Immature natural killer cell (primary cell): ENCODE measurements at places on chromosomes 5 and 9.

- DNase-seq, result no peak
Measured at GRCh38 chr5:78798673-78799029, 150.1 kb upstream of the LHFPL2 start.

DNA sequence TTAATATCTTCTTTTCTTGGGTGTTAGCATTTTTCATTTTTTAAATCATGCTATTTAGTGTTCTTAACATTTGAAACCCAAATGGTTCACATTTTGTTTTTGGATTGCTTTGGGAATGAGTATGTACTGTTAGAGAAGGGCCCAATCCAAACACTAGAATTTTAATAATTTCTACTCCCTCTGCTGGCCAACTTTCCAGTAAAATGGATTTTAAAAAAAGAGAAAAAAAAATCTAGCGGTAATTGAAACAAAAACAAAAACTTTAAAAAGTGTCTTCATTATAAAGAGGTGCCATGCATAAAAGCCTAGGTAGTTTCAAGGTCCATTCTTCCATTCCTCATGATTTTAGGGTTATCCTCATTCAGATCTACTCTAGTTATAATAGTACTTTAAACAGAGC, 32.1 kb upstream of the RICTOR start:
- no peak for DNase-seq

DNA sequence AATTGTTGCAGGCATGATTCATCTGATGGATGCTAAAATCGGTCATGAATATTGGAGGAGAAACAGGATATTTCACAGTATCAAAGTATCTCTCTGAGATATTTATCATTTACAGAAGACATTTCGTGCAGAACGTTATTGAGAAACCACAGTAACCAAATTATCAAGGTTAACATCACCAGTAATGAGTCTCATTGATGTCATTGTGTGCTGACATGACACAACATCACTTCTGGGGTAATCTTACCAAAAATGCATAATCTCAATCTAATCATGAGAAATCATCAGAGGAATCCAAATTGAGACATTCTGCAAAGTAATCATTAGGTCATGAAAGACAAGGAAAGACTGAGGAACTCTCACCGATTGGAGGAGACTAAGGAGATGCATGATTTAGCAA, 42.7 kb downstream of the C5orf22 start:
- DNase-seq, result no peak

- DNase-seq, result no peak
Measured at GRCh38 chr9:16138561-16139491, 586.0 kb downstream of the CCDC171 start.

DNA sequence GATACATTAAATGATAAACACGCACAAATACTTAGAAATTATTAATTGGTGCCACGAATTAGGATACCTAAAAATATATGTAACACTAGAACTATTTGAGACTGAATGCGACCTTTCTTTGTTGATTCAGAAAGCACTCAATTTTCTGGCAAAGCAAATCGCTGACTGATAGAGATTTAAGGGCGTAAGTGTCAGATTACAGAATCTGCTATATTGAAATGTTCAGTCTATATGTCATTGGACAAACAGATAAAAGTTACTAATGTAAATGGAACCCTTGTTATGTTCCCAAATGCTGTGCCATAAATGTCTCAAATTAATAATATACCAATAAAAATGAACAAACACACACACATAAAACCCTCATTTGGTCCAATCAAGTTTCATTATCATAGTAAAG, 137.9 kb downstream of the MPDZ start:
- no peak for DNase-seq

DNA sequence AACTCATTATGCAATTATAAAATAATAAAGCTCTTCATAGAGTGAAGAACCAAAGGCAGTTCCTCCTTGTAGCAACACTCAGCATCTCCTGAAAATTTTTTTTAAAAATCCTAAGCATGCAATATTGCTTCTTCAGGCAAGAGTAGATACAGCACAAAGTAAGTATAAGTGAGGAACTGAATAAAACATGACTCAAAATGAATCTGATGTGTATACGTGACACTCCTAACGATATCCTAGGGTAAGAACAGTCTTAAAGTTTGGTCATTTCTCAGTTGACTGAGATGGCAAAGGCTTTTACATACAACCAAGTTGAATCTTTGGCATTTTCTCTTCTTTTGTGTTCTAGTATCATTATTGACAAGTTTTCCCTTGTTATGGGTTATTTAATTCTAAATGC, 41.1 kb upstream of the AOPEP start:
- DNase-seq, result no peak

DNA sequence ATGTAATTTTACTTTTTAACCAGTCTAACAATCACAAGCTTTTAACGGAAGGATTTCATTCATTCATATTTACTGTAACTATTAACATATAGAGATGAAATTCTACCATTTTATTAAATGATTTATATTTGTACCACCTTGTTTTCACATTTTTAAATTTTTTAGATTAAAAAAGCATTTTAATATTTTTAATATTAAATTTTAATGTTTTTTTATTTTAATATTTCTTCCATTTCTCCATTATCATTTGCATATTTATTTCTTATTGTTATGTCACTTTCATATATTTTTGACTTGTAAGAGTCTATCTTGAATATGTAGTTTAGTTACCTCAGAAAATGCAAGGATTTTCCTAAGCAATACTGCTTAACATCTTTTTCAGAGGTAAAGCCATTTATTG, 1034.0 kb upstream of the PTPRD start:
- DNase-seq, result no peak

- DNase-seq, result no peak
Measured at GRCh38 chr9:124394596-124394995, 20.6 kb downstream of the PSMB7 start.

DNA sequence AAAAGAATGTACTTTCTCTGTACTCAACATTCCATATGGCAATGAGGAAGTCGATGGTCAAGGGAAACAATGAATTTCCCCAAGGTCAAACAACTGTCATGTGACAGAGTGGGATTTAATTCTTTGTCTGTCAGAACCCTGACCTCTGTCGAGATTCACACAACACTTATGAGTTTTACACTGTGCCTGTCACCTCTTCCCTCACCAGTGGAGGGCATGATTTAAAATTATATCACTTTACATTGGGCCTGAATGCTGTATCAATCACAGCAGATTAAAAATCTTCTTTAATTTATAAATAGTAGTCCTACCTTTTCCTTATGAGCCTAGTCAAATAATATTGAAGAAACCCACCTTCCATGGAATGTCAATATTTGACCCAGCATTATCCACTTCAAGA, 276.7 kb downstream of the CDH10 start:
- no peak for DNase-seq

DNA sequence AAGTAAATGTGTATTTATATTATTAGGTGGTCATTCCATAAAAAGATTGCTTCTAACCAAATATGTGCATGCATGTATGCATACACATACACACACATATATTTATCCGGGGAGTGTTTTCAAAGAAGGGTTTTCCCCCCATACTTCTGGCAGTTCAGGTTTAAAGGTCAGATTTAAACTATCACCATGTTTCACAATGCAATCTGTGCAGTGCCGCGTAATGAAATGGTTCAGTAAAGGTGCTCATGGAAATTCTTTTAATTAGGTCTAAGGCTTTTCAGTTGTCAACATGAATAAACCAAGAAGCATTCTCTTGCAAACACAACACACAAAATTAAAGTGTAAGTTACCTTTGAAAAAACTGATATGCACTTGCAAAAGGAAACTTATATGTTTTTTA, 211.0 kb downstream of the CRB2 start:
- DNase-seq, result no peak

DNA sequence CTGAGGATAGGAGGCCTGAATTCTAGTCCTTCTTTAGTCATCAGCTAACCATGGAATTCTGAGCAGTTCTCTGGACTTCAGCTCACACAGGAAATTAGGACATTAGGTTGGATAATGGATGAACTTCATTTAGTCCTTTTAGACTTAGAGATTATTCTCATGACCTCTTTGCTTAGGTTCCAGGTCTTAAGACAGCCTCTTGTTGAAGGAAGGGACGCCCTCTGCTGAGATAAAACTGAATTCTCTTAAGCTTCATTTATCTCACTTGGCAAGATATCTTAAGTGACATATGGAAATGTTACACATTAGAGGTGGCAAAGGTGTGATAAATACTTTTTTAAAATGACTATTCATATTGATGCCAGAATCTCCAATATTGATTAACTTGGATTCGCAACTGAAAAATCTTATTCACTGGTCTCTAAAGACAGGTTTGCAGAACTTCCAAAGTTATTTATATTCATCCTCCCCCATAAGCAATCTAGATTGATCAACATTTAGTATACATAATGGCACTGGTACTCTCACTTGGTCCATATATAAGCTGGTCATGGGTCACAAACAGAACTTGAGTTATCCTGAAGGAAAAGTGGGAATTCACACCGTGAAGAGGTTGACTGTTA, 16.9 kb upstream of the ZNF366 start:
- DNase-seq, result no peak

- DNase-seq, result no peak
Measured at GRCh38 chr9:93467062-93467416, 13.7 kb upstream of the FAM120AOS start.

DNA sequence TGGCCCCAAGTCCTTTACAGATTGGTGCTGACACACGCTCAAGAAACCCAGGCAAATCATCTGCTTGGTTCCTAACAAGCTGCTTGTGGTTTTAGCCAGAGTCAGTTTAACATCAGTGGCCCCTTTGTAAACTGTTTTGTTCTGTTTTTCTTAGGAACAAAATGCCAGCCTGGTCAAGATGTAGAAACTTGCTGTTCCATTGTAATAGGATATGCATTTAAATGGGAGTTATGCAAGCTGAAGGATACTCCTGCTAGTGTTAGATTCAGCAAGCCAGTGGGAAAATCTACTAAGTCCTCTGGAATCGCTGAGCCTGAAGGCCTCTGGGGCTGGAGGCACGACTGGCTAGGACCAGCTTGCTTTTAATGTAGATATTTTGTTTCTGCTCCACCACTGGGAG, 391.1 kb downstream of the TLE4 start:
- DNase-seq, result no peak

GRCh38 chr5:17951392-17952169, 317.3 kb downstream of the TAF11L14 start:
- no peak for DNase-seq

GRCh38 chr9:109488791-109489492, 9.2 kb downstream of the PTPN3 start:
- DNase-seq, result no peak

GRCh38 chr5:128613766-128614165, 75.7 kb upstream of the FBN2 start:
- no peak for DNase-seq
